ENCODE measurements at places on chromosomes 12 and 14.

DNA sequence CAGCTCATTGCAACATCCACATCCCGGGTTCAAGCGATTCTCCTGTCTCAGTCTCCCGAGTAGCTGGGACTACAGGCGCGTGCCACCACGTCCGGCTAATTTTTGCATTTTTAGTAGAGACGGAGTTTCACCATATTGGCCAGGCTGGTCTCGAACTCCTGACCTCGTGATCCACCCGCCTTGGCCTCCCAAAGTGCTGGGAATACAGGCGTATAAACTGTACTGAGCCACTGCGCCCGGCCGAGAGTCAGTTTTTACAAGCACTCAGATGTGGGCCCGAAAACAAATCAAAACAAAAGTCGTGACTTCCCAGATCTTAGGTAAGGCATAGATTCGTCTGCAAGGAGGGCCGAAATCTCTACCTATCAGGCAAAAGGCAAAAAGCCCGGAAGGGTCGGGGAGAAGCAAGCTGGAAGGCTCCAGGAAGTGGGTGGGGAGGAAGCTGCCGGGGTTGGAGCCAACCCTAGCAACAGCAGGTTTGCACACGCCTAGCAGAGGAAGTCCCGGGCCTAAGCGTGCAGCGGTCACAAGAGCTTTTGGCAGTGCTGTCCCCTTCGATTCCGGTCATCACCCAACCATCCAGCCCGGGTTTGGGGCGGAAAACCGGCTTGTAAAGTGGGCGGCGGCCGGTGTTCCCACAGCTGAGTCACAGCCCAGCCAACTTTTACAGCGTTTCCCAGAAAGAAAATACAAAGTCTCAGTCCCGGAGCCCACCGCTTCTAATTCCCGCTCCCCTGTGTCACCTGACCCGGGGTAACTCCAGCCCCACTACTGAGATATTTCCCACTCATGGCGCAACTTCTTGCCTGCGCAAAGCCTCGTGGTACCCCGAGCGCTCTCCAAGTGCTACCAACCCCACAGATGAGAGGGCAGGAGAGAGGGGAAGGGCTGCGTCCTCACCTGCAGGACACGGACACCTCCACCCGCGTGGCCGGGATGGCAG, 583 bp downstream of the CPNE8 start:
- DNase-seq, result no peak

GRCh38 chr12:19201661-19202060, 72.1 kb downstream of the PLEKHA5 start:
- DNase-seq, result no peak

- DNase-seq, result no peak
Observed at GRCh38 chr12:128819293-128820144, 4.2 kb downstream of the SLC15A4 start.

DNA sequence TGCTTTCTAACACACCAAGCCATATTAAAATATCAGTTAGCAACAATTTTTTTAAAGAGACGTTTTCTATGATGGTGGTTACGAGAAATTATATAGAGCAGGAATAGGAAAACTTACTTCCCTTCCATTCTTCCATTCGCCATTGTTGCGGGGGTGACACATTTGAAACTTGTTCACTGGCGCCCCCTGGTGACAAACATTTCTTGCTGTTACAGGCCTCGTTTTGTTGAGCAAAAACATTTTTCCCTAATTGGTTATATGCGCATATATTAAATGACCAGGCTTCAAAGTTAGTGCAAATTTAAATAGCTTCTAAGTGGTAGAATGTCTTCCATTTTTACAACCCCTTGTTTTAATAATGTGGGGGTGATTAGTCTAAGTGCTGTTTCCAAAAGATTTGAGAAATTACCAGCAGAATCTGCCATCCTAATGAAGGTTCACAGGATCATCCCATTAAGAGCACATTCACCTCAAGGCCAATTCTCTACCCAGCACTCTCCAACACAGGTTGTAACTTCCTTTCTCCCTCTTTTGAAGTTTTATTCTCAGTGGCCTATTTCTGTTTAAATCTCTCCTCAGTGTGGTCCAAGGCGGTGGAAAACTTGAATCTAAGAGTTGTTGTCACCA, 1124.7 kb downstream of the FLRT2 start:
- DNase-seq, result peak; percentile 18

GRCh38 chr12:57258977-57259970, 8.3 kb upstream of the STAC3 start:
- DNase-seq, result no peak

DNA sequence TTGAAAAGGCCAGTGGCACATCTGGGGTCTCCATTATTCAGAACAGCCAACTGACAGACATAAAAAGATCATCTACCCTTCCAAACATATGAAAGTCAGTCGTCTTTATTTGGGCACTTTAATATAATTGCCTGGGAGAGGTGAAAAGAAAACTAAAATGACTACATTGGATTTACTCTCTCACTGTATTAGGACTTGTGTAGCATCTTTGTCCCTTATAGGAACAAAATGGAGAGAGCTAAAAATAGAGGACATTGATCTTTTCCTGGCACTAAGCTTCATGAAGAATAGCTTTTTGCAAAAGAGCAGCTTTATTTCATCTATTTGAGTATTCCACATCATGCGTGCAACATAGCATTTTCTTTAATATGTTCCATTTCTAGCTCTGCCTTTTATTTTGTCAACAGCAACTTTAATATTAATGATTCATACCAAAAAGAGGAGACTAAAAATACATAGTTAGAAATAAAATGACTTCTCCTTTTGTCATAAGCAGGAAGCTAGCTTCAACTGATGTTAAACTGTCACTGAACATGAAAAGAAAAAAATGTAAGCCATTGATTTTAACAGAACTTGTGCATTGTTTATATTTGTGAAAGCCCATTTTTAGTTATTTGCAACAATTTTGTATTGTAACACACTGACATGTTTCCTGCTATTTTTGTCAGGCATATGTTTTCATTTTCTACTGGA, 254.6 kb downstream of the SEC23A start:
- DNase-seq, result no peak
